ENCODE measurements at places on chromosomes 2 and 18.

DNA sequence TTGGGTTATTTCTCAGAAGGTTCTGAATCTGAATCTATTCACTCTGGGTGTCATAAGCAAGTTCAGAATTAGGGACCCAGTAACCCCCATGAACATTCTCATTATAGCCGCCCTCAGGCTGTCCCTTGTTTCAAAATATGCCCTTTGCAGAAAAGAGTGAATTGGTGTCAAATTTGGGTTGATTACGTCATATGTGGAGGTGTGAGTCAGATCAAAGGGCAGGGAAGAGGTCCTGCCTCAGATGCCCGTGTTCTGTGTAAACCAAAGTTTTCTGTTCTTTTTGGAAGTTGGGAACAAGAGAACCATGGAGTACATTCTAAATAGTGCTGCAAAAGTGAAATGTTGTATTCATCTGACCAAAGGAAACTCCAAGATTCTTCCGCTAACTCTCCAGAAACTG lies 5.8 kb downstream of the FAM110C start:
- no peak for DNase-seq

- DNase-seq: peak; percentile 60
These were observed 6.5 kb downstream of the PTMA start for GRCh38 chr2:231714639-231715498.

- no peak for DNase-seq
These were observed 363.8 kb downstream of the NCKAP5 start for GRCh38 chr2:133204421-133204820.

DNA sequence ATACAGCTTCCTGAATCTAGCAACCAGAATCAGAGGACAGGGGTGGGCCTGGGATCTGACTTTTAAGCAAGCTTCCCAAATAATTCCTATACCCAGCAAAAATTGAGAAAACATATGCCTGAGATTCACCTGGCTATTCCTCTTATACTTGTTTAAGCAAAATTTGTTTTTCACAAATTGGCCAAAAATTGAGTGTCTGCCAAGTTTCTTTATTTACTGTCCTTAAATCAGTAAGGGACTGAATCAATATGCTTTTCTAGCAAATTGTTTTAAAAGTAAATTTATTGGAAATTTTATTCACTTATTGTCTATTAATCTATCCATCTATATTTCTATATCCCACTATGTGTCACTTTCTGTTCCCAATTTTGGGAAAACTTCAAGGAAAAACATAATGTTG lies 337.0 kb upstream of the ZNF804A start:
- DNase-seq: no peak

DNA sequence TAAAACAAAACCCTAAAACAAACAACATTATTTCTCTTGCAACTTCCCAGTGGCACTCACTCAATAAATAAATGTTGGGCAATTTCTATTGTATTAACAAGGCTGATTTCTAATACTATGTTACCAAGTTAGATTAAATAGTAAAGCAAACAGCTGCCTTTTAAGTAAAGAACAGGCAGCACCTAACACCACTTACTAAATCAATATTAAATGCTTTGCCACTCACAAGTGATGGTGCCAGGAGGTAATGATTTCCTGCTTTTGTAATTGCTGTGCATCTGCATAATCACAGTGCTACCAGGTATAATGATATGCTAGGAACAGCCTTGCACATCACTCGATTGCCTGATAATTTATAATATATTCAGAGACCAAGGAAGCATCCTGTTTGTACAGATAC lies 276.5 kb downstream of the NBAS start:
- DNase-seq: no peak

DNA sequence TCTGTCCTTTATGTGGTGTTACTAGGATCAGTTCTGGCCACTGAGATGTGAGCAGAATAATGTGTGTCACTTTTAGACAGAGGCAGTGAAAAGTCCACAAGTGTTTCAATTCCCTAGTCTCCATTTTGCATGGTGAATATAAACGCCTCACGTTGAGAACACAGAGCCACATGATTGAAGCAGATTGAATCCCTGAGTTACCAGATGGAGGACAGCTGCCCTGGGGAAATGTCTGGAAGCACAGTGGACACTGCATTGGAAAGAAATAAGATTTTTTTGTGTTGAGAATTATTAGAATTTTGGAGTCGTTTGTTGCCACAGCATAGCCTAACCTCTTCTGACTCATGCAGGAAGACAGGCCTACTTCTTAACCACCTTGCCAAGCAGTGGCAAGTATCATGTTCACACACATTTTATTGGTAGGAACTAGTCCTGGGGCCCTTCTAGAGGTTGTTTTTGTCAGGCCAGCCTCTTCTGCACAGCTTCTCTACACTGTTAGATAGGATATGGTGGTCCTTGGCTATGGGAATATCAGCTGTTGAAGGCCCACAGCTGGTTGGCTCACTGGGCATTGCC lies 188.6 kb downstream of the TMEM182 start:
- DNase-seq: no peak

GRCh38 chr2:199409759-199410529 lies 47.8 kb downstream of the SATB2 start:
- DNase-seq: no peak

GRCh38 chr2:113886479-113887008 lies 3.3 kb upstream of the ACTR3 start:
- DNase-seq: no peak

DNA sequence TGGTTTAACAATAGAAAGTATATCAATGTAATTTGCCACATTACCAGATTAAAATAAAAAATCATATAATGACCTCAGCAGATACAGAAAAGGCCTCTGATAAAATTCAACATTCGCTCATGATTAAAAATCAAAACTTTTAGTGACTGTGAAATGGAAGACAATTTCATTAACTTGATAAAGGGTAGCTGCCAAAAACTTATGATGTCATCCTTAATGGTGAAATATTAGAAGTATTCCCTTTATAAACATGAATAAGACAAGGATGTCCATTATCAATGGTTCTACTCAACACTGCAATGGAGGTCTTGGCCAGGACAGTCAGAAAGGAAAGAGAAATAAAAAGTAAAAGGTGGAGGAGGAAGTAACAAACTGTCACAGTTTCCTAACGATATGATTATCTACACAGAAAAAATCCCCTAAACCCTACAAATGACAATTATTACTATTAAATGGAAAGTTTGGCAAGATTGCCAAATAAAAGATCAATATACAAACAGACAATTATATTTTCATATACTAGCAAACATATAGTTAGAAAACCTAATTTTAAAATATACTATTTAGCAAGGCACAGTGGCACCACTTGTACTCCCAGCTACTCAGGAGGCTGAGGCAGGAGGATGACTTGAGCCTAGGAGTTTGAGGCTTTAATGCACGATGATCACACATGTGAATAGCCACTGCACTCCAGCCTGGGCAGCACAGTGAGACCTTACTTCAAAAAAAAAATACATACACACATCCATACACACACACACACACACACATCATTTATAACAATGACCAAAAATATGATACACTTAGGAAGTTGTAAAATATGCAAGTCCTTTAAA lies 12.8 kb downstream of the METTL8 start:
- DNase-seq: no peak

DNA sequence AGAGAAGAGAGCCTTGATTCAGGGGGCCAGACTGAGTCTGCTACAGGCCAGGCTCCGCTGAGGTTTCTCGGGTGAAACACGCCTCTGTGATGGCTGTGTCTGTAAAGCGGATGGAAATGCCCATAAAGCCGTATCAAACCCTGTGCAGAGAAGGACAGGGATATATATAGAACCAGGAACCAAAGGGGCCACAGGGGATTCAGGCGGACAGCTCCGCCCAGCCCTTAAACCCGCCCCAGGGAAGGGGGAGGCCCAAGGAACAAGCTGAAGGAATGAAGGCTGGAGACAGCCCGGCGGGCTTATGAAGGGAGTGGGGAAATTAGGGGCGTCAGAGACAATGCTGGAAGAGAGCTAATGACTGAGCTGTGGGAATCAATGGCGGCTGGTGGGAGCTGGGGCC lies 42.1 kb downstream of the NHEJ1 start:
- DNase-seq: no peak

DNA sequence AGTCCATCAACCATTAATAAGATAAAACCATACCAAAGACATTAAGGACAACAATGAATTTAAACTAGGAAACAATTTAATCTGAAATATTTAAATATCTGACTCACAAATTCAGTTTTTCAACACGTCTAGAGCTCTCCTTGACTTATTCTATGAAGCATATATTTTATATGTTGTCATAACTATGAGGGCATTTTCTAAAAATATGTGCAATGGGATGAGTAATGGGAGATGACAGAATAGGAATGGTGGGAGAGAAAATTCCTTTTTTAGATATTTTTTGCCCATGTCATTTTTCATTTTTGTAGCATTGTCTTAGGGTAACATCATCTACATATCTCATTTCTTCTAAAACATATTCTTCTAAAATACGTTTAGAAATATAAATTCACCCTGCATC lies 79.2 kb upstream of the CDH2 start:
- DNase-seq: no peak

- DNase-seq: no peak
These were observed 58.1 kb downstream of the ASB1 start for GRCh38 chr2:238484522-238485452.

- DNase-seq: no peak
These were observed 3.4 kb downstream of the COLEC11 start for GRCh38 chr2:3598197-3598910.

DNA sequence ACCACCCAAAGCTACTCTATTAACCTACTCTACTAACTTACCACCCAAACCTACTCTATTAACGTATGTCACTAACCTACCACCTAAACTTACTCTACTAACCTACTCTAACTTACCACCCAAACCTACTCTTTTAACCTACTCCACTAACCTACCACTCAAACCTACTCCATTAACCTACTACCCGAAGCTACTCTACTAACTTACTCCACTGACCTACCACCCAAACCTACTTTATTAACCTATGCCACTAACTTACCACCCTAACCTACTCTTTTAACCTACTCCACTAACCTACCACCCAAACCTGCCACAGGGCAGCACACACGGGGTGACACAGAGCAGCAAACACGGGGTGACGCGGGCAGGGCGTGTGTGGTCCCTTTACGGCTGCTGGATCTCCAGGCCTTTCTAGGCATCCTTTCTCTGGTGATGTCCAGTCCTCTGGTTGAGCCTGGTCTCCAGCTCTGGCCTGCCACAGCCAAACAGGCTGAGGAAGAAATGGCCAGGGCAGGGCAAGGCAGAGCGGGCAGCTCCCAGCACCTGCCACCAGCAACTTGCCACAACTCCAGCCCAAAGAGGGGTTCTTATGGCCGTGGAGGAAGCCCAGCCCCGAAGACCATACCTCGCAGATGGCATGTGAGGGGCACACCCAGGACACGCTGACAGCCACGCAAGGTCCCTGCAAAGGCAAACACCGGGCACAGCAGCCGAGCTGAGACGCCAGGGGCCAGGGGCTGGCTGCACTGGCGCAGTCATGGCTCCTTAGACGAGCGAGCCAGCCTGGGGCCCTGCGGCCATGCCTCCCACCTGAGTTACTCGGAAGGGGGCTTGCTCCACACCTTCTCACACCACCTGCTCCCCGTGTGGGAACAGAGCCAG lies 25.7 kb downstream of the PXDN start:
- DNase-seq: no peak

GRCh38 chr2:216594081-216594480 lies 39.1 kb upstream of the IGFBP2 start:
- DNase-seq: no peak

DNA sequence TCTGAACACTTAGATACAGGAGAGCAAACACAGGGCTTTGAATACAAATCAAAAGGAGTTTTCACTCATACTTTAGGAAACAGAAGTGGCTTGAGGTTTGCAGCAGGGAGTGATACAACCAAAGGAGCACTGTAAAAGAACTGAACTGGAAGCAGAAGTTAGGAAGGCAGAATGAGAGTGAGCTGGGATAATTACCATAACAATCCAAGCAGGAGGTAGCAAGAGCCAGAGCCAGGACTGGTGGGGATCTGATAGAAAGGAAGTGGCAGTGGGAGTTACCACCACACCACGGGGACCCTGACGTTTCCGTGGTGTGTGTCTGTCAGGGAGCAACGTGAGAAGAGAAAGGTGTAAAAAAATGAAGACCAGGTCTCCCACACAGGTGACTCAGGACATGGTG lies 81.3 kb upstream of the EPB41L3 start:
- no peak for DNase-seq

- no peak for DNase-seq
These were observed 2.5 kb downstream of the DLX1 start for GRCh38 chr2:172087780-172088244.

DNA sequence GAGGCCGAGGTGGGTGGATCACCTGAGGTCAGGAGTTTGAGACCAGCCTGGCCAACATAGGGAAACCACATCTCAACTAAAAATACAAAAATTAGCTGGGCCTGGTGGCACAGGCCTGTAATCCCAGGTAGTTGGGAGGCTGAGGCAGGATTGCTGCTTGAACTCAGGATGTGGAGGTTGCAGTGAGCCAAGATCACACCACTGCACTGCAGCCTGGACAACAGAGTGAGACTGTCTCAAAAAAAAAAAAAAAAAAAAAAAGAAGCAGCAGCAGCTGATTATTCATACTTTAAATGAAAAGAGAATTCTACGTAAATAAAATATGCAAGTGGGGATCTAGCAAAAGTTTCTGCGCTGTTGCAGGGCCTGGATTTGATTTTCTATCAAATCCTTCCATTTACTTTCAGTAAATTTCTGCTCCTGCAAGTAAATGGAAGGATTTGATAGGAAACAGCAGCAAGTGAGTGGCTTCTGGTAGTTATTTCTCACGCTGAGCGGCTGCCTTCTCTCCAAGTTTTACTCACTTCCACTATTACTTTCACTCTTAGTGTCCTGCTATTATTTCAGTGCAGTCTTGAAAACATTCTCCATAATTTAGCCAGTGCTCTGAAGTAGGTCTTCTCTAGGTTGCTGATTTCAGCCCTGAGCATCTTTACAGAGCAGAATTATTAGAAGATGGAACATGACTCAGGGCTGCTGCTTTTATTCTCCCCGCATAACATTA lies 68.4 kb downstream of the SLC16A14 start:
- no peak for DNase-seq

DNA sequence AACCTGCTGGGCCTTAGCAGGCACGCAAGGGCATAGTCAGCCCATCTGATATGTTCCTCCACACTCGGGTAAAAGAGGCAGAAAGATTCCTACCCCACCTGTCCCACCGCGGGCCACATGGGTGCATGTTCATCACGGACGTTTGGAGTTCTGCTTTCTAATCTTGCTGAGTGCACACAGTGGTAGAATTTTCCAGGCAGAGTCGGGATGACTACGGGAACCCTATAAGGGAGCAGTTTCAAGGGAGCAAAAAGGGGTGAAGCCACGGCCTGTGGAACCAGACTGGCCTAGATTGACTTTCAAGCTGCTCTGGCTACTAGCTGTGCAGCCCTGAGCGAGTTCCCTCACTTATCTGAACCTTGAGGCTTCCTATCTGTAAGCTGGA lies 36.8 kb downstream of the POU3F3 start:
- DNase-seq: no peak

- DNase-seq: no peak
These were observed 193.9 kb downstream of the FIGN start for GRCh38 chr2:163541943-163542342.

Data from activated CD4-positive, CD25-positive, alpha-beta regulatory T cell (primary cell).